ENCODE measurements at places on chromosomes 3 and 15.

DNA sequence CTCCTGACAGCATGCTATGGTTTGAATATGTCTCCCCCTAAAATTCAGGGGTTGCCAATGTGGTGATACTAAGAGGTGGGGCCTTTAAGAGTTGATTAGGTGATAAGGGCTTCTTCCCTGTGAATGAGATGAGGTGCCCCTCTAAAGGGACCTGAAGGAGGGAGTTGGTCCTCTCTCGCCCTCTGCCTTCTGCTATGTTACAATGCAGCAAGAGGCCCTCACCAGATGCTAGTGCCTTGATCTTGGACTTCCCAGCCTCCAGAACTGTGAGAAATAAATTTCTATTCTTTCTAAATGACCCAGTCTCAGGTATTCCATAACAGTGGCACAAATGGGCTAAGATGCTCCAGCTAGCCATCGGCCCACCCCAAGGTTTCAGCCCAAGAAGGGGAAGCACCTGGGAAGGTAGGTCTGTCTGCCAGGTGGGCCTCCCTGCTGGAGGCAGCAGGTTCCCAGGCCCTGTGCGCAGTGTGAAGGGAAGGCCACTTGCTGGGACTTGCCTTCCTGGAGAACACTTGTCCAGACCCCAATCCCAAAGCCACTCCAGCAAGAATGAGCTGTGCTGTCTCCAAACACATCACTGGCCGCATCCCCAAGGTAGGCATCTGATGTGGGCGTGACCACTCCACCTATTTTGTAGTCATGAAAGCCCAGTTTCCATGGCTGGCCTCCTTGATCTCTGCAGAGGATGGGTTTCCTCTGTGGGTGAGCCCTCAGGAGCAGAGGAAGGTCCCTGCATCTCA, 9.0 kb downstream of the TGM4 start:
- DNase-seq: no peak

GRCh38 chr3:46706771-46707582, 5.8 kb downstream of the TMIE start:
- no peak for DNase-seq

- DNase-seq: no peak
These were observed 1.7 kb downstream of the INAFM2 start for GRCh38 chr15:40325188-40325587.

- no peak for DNase-seq
These were observed 55.2 kb downstream of the OSTN start for GRCh38 chr3:191254098-191254873.

DNA sequence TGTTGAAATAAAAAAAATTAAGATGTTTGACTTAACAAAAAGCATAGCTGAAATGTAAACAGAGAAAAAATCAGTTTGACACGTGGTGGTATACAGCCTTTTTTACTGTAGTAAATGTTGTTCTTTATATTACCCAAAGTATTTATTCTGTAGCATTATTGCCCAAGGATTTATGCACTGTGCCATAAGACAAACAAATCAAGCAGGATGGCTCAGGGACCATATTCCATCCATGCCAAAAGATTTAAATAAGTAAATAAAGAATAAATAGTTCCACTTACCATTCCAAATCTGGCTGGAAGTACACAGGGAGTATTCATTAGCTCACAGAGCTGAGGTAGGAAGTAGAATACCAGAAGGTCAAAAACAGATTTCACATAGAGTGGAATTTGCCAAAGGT, 666.7 kb upstream of the CADM2 start:
- no peak for DNase-seq

Data from NCI-H2081 treated with DMSO at 0.1 percent for 48 hours (cell line).